NCI-H774 (cell line): ENCODE measurements at places on chromosomes 12 and 14.

GRCh38 chr12:129052373-129052772, 199.1 kb downstream of the GLT1D1 start:
- no peak for DNase-seq

GRCh38 chr14:73307261-73307660, 70.0 kb downstream of the PAPLN start:
- DNase-seq = no peak

- DNase-seq = no peak
These were observed 126.1 kb downstream of the SMOC1 start for GRCh38 chr14:70005281-70005805.

GRCh38 chr14:93042968-93043940, 72.5 kb downstream of the ITPK1 start:
- DNase-seq = no peak

DNA sequence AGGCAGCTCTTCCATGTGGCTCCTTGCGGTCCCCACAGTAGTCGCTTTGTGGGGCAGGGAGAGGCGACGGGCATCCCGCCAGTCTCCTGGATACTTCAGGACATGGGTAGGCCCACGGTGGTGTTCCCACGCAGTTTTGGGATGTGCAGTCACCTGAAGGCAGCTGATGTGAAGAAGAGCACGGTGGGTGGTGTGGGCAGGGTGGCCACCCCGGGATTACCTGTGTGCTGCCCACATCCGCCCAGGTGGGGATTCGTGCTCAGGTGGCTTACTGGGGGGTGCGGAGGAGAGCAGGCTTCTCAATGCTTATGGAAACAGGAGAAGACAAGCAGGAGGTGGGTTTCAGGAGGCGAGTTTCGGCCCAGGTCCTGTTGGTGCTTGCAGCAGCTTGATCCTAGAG, 28.4 kb upstream of the TDRD9 start:
- DNase-seq = no peak

DNA sequence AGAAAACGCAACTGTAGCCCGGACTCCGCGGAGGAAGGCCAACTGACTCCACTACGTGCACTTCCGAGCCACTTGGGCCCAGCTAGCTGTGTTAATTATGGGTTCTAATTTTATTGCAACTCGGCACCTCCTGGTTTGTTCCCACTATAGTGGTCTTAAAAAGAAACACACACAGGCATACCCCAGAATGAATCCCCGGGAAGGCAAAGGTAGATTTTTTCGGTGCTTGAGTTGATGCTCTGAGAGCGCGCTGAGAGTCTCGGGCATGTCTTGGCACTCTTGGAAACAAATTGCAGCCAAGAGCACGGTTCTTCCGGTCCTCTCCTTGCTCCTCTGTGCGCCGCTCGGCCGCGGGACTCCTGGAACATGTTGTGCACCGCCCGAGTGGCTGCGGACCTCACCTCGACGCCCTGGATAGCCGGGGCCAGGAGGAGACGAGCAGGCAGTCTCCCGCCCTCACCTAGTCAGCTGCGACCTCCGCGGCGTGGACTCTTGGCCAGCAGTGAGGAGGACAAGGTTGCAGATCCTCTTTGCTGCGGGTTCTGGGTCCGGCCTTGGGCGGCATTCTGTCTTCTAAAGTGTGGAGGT, 6.8 kb upstream of the PAX9 start:
- DNase-seq = no peak

GRCh38 chr12:123681605-123682004, 10.7 kb downstream of the TCTN2 start:
- no peak for DNase-seq

DNA sequence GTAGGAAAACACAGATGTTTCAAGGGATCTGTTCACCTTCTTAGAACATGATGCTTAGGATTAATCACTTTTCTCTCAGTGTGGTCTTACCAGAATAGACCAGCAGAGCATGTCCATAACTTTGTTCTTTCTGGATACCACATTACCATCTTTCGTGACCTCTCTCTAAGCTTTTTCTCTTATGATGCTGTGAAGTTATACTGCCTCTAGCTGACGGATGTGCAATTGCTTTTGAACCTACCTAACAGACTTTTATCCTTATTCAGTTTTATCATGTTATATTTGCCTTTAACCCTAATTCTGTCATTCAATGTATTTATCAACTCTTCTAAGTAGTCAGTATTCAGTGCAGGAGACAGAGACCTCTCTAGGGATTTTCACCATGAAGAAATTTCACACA, 246.7 kb downstream of the DACT1 start:
- DNase-seq = no peak

DNA sequence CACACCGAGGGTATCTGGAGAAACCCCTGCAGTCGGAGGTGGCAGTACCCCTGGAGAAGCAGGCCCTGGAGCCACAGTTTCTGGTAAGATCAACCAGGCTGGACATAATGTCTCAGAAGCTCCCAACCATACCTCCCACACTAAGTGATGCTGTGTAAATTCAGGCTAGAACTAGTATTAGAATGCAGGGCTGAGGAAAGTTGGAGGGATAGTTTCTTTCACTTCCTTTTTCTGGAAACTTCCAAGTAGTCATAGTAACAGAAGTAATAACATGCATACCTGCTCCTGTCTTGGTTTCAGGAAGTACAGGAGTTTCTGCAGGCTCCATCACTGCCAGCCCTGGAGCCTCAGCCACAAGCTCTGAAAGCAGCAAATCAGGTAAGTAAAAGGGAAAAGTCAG, 228.1 kb upstream of the CNTN1 start:
- no peak for DNase-seq

DNA sequence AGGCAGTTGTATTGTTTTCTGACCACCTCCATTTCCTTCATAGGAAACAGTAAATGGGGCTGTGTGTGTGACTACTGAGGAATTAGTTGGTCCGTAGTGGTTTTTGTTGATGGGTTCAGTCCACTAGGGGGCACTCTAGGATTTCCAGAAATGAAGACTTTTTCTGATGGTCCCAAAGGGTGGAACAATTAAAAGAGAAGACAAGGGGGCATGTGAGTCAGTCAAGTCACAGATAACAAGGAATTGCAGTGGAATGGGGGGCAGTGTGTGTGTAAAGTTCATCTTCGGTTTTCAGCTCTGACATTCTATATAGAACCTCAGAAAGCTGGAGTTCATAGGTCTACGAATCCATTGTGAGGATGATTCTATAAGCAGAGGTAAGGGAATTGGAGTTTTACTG, 186.6 kb upstream of the OR4E1 start:
- no peak for DNase-seq
